ENCODE measurements at places on chromosomes 11 and 22.

GRCh38 chr11:127448101-127448500, 447.5 kb upstream of the KIRREL3 start:
- DNase-seq, result no peak

DNA sequence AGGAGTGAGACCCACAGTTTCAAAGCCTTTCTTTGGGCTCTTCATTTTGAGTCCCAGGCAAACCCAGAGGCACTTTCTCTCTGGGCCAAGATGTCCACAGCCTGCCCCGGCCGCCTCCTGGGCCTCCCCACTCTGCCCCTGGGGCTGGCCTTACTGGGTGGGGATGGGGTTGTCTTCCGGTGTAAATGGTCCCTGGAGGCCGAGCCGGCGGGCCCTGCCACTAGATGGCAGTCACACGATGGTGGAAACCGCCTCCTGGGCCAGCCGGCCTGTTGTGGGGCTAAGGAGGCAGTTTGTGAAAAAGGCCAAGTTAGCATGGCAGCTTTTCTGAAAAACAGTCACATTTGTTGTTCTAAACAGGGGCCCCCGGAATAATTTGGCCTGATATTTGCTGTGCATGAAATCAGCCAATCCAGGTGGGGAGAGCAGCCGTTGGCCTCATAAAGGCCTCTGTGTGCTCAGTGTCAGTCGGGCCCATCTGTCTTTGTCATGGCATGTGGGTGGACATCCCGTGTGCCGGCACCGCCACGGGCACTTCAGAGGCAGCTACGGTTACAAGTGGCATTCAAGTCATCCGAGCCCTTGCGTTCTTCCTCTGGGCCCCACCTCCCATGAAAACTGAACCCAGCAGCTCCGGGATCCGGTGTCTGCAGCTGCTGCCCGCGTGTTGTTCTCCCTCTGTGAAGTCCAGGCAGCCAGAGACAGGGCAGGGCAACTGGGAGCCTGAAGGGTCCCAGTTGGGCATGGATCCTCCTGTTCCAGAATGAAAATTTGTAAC, 6.5 kb downstream of the MRPL23 start:
- no peak for DNase-seq

- no peak for DNase-seq
Measured at GRCh38 chr11:104897891-104898684, at the start of gene CASP12. TSS of gene CASP12 (minus strand) at chr11:104898460.

DNA sequence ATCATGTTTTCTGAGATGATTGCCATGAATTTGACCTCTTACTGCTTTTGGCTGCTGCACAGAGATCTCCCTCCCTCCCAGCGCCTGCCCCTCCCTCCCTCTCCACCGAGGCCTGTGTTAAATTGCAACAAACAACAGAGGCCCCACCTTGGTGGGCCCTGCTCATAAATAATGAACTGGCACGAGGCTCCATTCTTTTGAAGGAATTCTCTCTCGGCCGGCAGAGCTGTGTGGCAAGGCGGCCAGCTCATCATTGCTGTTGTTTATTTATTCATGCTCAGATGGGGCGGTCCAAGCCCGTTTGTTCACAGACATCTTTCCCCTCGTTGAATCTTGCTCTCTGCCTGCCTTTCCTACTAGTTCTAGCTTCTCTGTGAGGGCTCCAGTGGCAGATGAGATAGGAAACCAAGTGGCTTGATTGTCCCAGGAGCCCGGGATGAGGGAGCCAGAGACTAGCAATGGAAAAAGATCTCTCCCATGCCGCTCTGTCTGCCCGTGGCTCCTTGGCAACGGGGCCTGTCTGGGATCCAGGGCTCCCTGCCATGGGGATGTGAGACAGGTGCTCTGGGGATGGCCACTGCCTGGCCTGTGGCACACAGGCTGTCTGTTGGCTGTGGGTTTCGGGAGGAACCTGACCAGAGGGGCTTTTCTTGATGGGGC, 192.6 kb downstream of the DSCAML1 start:
- DNase-seq, result no peak

DNA sequence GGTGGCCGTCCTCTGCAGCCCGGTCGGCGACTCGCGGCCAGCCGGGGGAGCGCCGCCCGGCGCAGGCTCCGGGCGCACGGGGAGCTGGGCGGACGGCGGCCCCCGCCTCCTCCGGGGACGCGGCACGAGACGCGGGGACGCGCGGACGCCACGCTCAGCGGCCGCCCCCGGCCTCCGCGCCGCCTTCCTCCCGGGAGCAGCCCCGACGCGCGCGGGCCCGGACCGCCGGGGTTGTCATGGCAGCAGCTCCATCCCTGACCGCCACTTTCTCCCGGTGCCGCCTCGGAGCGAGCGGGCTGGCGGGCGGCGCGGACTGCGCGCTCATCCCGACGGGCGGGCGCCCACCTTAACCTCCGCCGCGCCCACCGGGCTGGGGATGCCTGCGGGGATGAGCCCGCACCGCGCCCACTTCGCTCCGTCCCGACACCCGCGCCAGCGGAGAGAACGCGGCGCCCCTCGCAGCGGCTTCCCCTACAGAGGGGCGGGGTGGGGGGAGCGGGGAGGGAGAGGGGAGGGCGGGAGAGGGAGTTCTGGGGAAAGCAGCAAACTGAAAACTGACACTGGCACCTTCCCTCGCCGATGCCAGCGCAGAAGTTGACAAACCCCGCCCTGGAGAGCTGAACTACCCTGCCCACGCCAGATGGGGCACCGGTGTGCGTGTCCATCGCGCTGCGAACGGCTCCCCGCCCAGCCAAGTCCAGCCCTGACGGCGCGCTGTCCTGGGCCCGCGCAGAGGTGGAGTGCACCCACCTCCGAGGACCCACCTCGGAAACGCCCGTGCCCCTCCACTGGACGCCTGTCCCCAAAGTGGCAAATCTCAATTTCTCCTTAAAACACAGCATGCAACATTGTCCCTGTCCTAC, 588.4 kb downstream of the OPCML start:
- no peak for DNase-seq

DNA sequence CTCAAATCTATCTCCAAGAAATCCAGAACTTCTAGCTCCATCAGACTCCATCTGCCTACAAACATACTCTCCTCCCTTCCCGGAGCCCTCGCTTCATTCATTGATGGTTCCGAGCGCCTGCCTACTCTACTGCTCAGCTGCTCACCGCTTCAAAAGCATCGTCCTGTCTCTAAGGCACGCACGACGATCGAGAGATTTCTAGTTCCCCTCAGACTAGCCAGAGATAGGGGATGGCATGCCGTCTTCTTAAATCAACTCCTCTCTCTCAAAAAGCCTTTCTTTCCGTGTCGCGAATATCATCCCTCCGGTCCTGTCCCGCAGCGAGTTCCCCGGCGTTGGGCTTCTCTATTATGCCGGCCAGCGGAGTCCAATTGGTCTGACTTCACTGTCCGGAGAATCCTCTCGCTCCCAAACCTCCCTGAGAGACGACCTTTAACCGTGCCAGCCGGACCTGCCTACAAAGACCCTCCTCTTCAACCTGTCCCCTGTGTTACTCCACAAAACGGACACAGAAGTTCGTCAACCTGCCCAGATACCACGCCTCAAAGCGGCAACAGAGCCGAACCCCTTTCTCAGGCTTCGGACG, 592 bp downstream of the EEF1G start:
- DNase-seq, result no peak

- no peak for DNase-seq
Measured at GRCh38 chr11:68327586-68328370, 15.4 kb downstream of the LRP5 start.

All from stimulated activated naive CD8-positive, alpha-beta T cell treated with anti-CD3 and anti-CD28 coated beads, Interleukin-15, amount 100 ng/mL, for 72 hours (primary cell).